Activated naive CD4-positive, alpha-beta T cell (primary cell): ENCODE measurements at places on chromosomes 5 and 9.

DNA sequence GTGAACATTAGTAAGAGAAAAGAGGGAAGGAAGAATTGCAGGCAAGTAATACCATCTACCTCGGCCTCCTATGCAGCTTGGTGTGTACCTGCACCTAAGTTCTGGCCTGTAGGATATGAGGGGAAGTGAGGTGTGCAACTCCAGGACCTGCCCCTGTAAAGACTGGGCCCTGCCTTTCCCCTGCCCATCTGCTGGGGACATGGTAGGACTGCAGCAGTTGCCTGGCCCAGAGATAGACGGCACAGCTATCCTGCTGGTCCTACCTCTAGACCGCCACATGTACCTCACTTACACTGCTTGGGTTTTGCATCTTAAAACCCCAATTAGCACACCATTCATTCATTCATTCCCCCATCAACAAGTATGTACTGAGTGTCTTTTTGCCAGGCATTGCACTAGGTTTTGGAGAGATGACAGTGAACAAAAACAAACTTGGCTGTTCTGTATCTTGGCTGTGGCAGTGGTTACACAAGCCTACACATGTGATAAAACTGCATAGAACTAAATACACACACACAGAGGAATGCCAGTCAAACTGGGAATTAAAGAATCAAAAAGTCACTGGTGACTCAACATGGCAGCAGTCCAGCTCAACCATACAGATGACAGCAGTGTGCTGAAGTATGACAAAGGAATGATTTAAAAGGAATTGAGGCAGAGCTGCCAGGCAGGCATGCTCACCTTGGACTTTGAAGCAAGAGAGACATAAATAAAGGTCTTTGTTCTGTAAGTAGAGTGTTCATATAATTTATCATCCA, 23.3 kb upstream of the MGAT1 start:
- no peak for DNase-seq

- no peak for DNase-seq
These were observed 124.0 kb downstream of the GNAQ start for GRCh38 chr9:77907585-77907984.

GRCh38 chr9:4798281-4799032, 5.7 kb downstream of the RCL1 start:
- DNase-seq: no peak

GRCh38 chr9:91395553-91396471, 27.8 kb downstream of the NFIL3 start:
- DNase-seq: no peak

DNA sequence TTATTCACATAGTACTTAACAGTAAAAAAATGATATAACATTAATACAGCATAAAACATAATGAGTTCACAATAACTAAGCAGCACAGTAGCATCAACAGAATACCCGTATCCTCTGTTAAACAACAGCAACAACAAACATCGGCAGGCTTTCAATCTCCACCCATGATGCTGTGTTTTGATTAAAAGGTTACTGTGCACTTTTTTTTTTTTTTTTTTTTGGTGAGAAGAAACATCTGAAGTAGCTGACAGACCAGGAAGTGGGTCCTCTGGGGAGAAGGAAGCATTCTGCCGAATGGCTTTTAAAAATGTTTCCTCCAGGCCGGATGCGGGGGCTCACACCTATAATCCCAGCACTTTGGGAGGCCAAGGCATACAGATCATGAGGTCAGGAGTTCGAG, 282.3 kb downstream of the EPB41L4A start:
- no peak for DNase-seq

DNA sequence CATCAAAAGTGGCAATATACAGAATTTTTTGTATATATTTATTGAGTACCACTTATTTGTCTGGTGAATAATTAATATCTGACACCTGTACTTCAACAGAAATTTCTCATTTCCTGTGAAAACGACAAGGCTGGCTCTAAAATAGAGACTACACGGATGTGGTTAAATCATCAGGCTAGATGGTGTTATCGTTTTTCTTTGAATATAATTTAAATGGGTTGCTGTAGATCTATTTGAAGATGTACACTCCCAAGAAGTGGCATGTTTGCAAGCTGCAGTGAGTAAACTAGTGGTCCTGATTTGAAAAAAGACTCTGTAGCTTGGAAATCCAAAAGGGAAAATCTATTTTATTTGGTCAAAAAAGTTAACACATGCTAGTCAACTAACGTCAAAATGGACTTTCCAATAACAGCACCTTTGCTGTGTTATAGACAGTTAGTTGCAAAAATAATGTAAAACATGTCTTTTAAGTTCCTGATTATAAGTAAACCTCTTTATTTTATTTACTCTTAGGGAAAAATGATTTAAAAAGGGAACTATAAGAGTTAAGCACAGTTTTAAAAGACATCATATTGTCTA, 13.8 kb downstream of the ST8SIA4 start:
- DNase-seq: no peak

GRCh38 chr9:13513716-13514444, 234.4 kb upstream of the MPDZ start:
- no peak for DNase-seq

DNA sequence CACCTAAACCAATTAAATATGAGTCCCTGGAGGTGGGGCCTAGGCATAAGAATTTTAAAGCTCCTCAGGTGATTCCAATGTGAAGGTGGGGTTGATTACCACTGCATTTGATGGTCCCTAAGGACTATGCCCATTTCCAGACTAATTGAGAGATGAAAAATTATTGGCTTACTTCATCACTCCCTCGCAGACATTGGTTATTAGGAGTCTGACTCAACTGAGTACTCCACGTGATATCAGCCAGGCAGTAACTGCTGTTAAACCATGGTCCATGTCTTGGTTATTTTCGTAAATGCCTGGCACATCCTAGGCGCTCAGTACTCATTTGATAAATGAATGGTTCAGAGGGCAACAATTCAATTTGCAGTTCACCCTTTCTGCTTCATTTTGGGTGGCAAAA, 54.5 kb downstream of the PUM3 start:
- DNase-seq: no peak

- no peak for DNase-seq
These were observed 162.4 kb downstream of the KCNN2 start for GRCh38 chr5:114524221-114524620.

- DNase-seq: no peak
These were observed 197.7 kb downstream of the PLK2 start for GRCh38 chr5:58262226-58262625.

DNA sequence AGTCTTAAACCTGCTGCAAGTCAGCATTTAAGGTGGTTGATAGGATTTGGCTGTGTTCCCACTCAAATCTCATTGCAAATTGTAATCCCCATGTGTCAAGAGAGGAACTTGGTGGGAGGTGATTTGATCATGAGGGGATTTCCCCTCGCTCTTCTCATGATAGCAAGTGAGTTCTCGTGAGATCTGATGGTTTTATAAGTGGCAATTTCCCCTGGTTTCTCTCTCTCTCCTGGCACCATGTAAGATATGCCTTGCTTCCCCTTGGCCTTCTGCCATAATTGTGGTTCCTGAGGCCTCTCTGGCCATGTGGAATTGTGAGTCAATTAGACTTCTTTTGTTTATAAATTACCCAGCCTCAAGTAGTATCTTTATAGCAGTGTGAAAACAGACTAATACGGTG, 84.3 kb upstream of the SMC2 start:
- DNase-seq: no peak

DNA sequence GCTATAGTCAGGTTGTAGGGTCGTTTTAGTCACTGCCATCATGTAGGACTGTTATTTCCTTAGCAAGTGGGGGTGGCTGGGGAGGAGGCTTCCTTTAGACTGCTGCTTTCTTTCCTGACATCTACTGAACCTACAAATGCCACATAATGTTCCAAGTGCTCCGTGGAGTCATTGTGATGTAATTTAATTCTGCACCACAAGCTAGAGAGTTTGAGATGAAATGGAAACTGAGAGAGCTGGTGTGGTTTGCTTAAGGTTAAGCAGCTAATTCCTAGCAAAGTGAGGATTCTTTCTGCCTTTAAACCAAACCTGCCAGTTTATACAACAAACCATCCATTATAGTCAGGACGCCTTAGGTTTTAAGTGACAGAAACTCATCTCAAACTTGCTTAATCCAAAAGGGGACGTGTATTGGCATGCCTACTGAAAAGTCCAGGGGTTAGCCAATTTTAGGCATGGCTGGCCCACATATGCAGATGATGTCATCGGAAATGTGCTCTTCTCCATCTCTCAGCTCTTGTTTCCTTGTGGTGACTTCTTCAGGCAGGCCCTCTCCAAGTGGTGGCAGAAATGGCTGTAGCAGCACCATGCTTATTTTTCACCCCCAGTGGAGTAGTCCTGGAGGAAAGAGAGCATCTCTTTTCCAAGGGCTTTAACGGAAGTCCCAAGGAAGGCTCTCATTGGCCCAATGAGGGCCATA, 30.5 kb downstream of the ZNF618 start:
- DNase-seq: no peak
